ENCODE measurements at places on chromosomes 7 and 10.

DNA sequence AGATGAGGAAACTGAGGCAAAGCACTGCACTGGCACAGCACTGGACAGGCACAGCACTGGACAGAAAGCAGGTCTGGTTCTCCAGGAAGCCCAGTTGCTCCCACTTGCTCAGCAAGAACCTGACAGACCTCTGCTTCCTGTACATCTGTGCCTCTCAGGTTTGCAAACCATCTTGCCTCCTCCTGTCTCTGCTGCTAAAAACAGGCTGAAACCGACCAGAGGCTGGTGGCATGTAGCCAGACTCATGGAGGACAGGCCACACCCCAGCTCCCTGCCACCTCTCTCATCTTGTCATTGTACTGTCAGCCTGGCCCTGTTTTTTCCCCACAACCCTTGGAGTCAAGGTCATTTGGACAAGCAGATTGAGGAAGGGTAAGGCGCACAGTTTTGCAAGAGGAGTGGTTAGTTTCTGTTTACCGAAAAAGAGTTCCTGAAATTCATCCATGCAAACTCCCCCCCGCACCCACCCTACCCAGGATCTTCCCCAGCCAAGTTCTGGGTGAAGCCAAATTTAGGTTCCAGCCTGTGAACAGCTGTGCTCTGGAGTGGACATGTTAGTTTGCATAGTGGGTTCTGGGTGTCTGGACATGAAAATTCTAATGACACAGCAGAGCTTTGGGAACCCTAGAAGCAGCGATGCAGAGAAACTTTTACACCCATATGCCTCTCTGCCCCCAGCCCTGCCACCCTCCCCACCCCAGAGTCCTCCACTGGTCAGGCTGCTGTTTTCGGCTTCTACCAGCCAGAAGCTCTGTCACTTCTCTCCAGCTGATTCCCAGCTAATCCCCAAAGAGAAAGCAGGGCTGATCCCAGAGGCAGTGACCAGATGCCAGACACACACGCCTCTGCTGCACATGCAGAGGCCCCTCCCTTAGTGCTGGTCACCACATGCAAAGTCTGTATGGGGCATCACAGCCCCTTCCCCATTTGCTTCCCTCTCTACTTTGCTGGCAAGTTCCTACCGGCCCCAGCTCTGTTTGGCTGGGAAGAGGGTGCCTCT, 8.5 kb upstream of the C10orf105 start:
- DNase-seq = no peak

- no peak for DNase-seq
These were observed 8.3 kb upstream of the MET start for GRCh38 chr7:116663744-116664143.

GRCh38 chr7:44063894-44064651, 1.3 kb downstream of the PGAM2 start:
- DNase-seq = no peak

- peak; percentile 8 for DNase-seq
These were observed 183.0 kb upstream of the ANK3 start for GRCh38 chr10:60572511-60573194.

- no peak for DNase-seq
These were observed 12.6 kb upstream of the SH2B2 start for GRCh38 chr7:102273749-102274712.

GRCh38 chr7:117476557-117477215, 3.1 kb upstream of the CFTR start:
- no peak for DNase-seq

- DNase-seq = no peak
These were observed 592 bp upstream of the MAPK8 start for GRCh38 chr10:48305905-48306264.

DNA sequence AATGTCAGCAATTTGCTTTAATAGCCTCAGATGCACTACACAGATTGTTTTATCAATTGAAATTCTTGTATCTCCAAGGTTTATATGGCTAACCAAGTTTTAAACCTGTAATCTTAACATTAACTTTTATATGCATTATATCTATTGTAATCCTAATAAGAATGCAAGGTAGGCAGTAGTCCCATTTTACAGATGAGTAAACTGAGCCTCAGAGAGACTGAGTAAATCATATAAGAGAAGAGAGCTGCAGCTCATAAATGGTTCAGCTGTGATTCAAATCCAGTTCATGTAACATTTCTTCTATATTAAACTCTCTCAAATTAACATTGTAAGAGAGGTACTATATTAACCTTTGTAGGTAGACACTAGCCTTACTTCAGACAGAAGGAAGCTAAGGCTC, 44.0 kb downstream of the MALSU1 start:
- DNase-seq = no peak
